ENCODE measurements at places on chromosomes 6 and 20.

GRCh38 chr6:133769463-133769862 is 119.5 kb upstream of the TCF21 start:
- no peak for DNase-seq

DNA sequence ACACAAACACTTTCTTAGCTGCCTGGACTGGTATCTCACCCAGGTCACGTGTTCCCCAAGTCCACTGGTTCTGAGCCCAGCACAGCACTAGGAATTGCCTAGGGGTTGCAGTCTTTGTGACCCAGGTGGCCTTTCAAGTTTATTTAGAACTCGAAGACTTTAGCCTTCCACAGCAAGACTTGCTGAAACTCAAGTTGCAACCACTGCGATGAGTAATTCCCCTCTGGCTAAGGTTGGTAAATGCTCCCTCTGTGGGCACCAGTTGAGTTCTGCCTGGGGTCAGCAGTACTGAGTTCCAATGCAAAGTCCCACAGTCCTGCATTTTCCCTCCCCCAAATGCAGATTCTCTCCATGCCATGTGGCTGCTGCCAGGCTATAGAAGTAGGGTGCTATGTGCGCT is 77.6 kb upstream of the MOCS1 start:
- no peak for DNase-seq

DNA sequence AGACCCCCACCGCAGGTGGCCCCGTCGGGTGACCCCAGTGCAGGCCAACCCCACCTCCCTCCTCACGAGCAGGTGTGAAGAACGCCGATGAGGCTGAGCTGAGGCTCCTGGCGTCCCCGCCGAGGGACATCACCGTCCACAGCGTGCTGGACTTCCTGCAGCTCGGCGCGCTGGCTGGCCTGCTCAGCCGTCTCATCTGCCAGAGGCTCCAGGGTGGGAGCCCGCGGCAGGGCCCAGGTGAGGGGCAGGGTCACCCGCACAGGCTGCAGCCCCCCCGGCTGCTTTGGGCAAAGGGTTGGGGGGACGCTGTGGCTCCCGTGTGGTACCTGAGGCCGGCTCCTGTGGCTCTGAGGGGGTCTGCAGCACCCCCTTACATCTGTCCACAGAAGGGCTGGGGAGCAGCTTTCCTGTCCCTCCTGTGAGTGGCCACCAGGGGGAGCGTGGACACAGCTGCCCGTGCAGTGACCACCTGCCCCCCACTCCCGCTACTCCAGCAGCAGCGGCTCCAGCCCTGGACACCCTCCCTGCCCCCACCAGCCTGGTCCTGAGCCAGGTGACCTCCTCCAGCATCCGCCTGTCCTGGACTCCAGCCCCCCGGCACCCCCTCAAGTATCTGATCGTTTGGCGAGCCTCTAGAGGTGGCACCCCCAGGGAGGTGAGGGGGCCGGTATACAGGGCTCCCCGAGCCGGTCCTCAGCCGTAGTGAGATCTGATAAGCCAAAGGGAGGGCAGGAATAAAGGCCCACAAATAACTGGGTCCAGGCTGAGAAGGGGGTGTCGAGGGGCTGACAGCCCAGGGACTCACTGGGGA is 16.5 kb downstream of the COL20A1 start:
- DNase-seq: peak; percentile 84

GRCh38 chr6:27213544-27214125 is 33.9 kb upstream of the PRSS16 start:
- DNase-seq: peak; percentile 70

GRCh38 chr6:18240230-18240629 is 24.1 kb downstream of the DEK start:
- no peak for DNase-seq

DNA sequence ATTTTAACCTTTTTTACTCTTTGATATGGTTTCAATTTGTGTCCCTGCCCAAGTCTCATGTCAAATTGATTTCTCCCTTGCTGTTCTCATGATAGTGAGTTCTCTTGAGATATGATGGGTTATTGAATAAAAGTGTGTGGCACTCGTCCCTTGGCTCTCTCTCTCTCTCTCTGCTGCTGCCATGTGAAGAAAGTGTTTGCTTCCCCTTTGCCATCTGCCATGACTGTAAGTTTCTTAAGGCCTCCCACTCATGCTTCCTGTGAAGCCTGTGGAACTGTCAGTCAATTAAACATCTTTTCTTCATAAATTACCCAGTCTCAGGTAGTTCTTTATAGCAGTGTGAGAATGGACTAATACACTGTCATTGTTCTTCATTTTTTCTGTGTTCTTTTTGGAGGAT is 48.5 kb downstream of the LIN28B start:
- DNase-seq: no peak

DNA sequence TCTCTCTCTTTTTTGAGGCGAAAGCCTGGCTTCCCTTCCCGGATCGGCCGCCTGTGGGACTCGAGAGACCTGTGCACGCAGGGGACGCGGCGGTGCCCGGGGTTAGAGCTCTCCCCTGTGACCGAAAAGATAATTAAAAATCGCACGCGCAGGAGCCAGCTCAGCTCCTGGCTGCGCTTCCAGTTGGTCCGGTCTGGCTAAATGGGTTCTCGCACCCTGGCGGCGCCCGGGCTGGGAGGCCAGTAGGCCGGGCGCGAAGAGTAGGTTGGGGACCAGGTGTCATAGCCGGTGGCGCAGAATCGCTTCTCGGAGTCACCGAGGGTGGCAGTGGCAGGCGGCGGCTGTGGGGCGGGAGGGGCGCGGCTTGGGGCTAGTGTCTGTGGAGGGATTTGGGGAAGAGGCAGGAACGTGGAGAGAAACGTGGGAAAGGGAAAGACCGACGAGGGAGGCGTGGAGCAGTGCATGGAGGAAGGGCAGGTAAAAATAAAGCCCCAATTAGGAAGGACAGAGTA is 41.9 kb upstream of the SUPT3H start:
- DNase-seq: peak; percentile 82

GRCh38 chr6:41858703-41859102 is 36.5 kb downstream of the USP49 start:
- DNase-seq: no peak

DNA sequence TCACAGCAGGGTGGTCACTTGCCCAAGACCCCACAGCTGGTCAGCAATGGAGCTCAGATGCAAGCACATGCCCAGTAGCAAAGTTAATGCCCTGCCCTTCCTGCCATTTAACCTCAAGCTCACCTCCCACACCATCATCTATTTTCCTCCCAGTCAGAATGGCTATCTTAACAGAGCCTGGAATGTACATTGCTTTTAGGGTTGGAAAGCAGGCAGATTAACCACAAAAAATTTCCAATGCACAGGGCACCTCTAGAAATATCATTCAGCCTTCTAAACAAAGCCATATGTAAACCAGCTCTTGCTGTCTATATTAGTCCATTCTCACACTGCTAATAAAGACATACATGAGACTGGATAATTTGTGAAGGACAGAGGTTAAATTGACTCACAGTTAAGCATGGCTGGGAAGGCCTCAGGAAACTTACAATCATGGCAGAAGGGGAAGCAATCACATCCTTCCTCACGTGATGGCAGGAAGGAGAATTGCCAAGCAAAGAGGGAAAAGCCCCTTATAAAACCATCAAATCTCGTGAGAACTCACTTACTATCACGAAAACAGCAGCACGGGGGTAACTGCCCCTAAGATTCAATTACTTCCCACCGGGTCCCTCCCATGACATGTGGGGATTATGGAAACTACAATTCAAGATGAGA is 106.9 kb downstream of the FYN start:
- no peak for DNase-seq

DNA sequence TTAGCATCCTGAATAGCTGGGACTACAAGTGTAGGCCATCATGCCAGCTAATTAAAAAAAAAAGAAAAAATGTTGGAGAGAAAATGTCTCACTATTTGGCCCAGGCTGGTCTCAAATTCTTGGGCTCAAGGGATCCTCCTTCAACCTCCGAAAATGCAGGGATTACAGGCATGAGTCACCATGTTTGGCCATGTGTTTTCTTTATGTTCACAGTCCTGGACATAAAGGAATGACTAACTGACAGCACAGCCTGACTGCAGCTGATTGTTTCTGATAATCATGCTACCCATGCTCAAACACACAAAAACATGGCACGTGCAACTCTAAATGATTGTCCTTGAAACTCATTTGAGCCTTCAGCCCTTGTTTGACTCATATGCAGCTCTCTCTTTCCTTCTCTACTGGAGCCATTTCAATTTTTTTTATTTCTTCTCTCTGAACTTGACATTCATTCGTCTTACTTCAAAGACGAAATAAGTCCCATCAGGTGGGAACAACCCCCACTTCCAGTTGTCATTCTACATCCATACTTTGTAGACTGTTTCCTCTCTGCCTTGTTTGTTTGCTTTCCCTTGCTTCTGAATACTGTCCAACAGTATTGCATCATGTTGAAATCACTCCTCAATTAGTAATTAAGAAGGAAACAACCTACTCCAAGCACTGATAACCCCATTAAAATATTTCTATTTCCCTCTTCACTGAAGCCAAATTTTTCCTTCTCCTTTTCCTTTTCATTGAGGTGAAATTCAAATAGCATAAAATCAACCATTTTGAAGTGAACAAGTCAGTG is 413.0 kb downstream of the BMP2 start:
- no peak for DNase-seq

DNA sequence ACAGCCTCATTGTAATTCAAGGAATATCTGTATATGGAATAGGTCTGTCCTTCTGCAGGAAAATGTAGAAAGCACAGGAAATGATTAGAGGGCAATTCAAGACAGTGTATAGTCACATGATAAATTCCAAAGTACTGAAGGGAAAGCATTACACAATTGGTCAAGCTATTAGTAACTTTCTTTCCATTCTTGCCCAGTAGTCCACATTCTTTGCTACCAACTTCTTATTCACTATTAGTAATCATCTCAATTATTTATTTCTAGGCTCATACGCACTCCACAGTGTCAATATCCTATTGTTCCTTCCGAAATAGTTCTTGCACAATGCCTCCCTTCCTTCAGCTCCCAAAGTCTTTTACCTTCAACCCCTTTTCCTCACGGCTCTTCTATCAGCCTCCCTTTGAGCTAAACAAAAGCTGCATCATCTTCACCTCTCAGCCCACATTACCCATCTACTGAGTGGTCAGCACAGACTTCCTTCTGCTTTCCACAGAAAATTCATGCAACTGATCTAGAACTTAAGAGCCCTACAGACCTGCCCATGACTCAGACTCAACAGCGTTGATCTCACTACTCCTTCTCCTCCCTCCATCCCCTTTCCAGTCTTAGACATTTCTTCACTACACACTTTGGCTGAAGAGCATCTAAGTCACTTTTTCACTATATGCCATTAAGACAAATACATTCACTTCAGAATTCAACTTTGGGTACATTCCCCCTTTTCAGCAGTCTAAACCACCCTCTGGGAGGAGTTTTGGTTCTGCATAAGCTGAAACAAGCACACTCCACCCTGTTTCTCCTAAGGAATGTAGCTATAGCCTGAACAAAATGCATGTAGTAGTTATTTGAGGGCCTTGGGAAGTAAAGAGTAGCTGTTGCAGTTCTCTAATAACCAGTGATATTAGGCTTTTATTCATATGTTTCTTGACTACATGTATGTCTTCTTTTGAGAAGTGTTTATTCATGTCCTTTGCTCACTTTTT is 157.9 kb downstream of the KIF16B start:
- DNase-seq: no peak

- DNase-seq: peak; percentile 63
Measured at GRCh38 chr6:6927521-6928361, 180.0 kb upstream of the RREB1 start.

GRCh38 chr20:54773643-54774000 is 298.2 kb downstream of the DOK5 start:
- DNase-seq: no peak

DNA sequence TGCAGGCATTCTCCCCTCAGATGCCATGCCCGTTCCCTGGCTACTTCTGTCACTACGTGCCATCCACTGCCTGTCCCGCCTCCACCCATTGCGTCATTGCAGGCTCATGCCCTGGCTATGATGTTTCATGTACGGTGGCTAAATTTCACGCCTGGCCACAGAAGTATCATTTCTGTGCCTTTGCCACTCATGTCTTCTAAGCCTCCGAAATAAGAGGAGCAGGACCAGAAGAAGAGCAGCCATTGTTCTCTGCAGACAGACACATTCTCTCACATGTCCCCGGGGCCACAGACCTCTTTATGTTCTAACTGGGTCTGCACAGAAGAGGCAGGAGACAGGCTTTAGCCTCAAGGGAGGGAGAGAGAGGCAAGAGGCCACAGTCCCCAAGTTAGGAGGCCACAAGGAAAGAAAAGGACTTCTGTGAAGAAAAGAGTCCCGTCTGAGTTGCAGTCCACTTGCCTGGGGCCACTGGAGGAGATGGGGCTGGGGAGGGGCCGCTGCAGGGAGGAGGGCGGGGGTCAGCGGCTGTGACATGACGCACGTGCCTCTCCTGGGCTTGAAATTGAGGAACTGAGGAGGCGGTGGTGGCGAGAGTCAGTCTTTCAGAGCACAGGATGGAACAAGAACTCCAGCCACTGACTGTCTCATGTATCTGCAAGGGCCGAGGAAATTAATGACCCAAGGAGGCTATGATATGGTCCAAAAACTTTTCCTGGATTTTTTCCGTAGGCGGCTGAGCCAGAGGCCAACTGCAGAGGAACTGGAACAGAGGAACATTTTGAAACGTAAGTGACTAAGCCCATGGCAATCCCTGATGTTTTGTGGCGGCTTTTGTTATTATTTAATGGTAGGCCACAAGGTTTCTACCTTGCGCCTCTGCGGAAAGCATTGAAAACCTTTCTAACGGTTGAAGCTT is 55.9 kb downstream of the TBC1D7 start:
- DNase-seq: no peak

DNA sequence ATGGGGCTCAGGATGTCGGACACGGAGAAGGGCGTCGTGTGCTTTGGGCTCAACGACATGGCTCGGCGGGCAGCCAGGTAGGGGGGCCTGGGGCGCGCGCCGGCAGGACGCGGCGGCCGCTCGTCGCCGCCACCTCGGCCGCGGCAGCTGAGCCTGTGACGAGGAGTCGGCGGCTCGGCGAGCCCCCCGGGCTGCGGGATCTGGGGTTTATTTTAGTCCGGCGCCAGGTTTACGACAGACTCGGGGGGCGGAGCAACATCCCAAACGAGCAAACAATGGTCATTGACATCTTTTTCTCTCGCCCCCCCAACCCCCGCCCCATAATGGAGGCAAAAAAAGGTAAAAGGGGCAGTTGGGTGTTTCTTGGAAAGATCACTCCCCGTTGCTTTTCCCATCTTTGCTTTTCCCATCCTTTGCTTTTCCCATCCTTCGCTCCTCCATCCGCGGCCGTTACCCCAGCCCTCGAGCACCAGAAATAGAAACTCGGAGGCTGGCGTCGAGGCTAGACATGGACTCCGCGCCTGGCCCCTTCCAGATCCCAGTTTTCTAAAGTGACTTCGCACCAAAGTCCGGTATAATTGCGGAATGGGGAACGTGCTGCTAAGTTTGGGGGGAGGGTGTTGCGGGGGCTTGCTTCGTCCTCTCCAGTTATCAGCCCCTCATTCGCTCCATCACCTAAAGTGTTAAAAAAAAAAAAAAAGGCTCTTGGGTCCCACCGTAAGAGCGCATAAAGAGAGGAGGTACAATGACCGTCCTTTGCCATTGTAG is at the start of gene NKX2-4:
Gene NKX2-4, minus strand, starts transcription at position 186 of the 768 bp plus-strand sequence. Its CDS starts 127 bp downstream, at position 59.
- DNase-seq: peak; percentile 64

GRCh38 chr20:25669826-25670422 is 26.7 kb downstream of the ZNF337 start:
- peak; percentile 6 for DNase-seq

DNA sequence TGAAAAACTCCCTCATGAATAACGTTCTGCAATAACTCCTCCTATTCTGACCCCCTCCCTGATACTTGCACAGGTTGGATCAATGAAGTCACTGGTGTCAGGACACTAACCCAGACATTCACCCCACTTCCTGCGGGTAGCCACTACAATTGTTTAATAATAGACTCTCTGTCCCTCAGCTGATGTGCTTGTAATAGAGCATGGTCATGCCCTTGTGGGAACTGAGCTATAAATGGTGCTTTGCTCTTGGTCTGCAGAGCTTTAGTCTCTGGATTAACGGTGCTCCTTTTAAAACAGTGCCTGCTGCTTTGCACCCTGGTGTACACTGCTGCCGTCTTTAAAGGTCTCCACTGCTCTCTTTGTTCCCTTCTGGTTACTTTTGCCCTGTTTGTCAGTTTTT is 127.3 kb downstream of the BACH2 start:
- peak; percentile 53 for DNase-seq

Measured in neural progenitor cell (in vitro differentiated cells).